Cardiac fibroblast (primary cell): ENCODE measurements at places on chromosomes 4 and X.

DNA sequence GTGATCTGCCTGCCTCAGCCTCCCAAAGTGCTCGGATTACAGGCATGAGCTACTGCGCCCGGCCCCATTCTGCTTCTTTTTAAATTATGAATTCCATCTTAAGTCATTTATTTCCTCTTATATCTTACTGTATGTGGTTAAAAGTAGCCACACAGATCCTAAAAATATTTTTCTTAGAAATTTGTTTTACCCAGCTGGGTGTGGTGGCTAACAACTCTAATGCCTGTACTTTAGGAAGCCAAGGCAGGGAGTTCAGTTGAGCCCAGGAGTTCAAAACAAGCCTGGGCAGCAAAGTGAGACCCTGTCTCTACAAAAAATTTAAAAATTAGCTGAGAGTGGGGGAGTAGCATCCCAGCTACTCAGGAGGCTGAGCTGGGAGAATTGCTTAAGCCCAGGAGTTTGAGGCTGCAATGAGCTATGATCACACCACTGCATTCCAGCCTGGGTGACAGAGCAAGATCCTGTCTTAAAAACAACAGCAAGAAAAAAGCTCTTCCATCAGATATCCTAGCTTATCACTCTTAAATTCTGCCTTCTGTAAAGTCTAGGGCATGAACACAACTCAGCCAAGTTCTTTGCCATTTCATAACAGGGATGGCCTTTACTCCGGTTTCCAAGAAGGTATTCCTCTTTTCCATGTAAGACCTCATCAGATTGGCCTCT lies 15.1 kb upstream of the AFF1 start:
- peak; percentile 66 for DNase-seq

DNA sequence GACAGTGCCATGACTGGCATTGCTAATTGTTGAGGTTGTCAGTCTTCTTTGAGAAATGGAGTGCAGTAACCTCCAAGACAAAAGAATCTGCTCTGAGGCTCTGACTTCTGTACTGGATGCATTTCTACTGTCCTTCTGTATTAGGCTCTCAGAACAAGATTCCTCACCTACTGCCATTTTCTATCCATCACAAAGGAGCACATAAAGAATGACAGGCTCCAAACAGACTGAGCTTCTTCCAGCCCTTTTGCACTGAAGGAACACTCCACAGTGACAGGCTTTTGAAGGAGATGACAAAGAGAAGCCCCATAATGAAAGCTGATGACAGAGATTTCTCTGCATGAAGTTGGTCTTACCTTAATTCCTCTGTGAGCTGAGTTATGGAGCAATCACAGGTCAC lies 162.2 kb downstream of the PCDH19 start:
- no peak for DNase-seq

DNA sequence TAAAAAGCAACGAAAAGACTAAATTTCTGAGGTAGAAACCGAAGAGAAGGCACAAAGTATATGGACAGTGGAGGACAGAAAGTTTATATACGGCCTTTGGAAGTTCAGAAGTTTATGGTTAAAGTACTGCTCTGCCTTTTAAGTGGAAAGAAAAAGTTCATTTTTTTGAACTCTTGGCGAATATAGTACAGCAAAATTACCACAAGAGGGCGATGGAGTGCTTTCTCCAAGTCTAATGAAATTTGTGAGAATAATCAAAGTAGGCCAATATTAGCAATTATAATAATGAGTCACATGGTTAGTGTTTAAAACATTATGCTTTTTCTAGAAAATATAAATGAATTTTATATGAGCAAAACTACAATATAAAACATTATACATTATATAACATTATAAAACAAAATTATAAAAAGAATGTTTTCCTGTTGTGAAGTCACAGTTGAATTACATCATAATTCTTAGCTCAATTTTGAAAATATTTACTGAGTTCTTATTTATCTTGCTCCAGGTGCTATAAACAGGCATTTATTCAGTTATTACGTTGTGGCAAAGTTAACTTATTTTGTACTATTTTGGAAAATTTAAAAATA lies 136.2 kb upstream of the BMPR1B start:
- peak; percentile 66 for DNase-seq

DNA sequence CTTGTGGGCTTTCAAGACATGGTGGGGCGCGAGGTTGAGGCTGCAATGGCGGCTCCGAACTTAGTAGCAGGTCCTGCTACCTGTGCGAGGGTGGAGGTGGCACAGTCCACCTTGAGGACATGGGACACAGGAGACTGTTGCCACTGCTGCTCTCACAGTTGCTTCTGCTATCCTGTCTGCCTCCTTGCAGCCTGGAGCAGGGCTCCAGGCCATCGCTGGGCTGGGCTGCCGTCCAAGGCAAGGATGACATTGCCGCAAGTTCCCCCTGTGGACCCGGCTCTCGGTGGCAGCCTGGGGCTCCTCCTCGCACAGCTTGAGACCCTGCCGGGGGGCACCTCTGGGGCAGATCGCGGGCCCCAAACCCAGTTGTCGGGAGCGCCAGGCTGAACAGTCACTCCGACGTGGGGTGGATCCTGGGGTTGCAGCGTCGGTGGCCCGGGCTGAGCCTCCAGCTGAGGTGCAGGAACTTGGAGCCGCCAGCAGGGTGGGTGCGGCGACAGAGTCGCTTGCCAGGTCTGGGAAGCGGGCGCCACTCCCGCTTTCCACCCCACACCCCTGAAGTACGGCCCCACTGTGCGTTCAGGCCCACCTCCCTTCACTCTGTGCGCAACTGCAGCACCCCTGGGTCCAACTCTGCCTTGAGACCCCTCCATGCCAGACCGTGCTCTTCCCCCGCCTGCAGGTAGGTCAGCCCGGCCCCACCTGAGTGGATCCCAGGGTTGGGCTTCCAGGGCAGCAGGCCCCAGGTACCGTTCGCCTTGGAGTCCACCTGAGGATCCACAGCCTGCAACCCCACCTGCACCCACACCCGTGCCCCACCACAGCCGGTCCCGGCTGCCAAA lies 192.7 kb upstream of the NUDT6 start:
- DNase-seq, result no peak

DNA sequence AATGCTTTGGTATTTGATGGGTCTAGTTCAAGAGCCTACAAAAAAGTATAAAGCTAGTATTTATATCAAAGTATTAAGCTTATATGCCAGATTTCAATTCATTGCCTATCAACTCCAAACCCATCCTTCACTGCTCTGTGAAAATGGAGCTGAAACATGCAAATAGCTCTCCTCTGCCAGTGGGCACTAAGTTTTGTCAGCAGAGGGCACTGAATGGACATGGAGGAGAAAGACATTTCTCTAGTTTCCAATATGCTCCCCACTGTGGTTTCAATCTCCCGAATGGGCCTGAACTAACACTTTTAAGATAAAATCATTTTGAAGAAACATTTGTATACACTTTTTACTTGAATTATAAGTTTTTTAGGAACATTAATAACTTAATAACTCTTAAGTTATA lies 12.4 kb downstream of the PPID start:
- peak; percentile 33 for DNase-seq

DNA sequence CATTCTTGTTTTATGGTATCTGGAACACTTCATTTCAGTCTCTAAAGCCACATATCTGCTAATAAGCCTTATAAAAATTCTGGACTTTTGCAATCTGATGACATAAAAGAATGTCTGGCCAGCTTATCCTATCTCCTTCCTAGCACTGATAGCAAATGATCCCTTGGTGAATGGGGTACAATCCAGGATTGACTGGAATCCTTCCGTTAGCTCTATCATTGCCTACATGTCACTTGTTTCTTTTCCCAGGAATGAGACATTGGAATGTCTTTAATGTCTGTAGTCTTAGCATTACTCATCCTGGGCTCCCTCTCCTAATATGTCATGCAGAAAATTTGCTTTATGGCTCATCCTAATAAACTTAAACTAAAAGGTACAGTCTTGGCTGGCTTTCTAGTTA lies 14.8 kb upstream of the PABPC4L start:
- DNase-seq, result no peak
